ENCODE measurements at places on chromosomes 16 and 17.

DNA sequence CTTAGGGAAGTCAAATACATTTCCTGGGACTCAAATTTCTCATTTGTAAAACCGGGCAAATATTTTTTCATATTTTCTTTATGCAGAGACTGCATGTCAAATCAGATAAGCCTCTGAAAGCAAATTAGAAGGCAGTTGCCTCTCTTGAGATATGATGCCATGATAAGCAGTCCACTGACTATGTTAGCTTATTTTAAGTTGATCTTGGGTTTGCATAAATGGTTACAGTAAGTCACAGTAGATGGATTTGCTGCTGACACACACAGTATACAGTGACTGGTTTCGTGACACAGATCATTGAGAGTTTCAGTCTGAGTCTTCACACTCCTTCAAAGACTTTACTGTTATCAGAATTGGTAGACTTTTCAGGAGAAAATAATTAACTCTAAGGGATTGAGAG is 927.6 kb upstream of the CDH8 start:
- H3K36me3 ChIP-seq, result no peaks in the 10 kb centered on the region
- H3K4me1 ChIP-seq, result no peaks in the 10 kb centered on the region
- no peaks in the 10 kb centered on the region for H3K27me3 ChIP-seq
- H3K27ac ChIP-seq, result no peak overlapping the region
- DNase-seq, result no peak

GRCh38 chr17:47009759-47010594 is 30.9 kb upstream of the RPRML start:
- no peaks in the 10 kb centered on the region for H3K36me3 ChIP-seq
- H3K27ac ChIP-seq, result no peak overlapping the region
- H3K4me3 ChIP-seq, result no peak overlapping the region
- H3K27me3 ChIP-seq, result no peaks in the 10 kb centered on the region
- H3K4me1 ChIP-seq, result no peaks in the 10 kb centered on the region
- DNase-seq, result no peak

DNA sequence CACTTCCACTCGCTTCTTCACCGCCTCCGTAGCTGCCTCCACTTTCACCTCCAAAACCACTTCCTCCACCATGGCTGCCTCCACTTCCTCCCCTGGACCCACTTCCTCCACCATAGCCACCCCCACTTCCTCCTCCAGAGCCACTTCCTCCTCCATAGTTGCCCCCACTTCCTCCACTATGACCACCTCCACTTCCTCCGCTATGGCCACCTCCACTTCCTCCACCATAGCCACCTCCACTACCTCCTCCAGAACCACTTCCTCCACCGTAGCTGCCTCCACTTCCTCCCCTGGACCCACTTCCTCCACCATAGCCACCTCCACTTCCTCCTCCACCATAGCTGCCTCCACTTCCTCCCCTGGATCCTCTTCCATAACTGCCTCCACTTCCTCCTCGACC is 4.5 kb downstream of the KRT9 start:
- no peak overlapping the region for H3K4me3 ChIP-seq
- H3K27me3 ChIP-seq, result no peaks in the 10 kb centered on the region
- H3K27ac ChIP-seq, result no peak overlapping the region

DNA sequence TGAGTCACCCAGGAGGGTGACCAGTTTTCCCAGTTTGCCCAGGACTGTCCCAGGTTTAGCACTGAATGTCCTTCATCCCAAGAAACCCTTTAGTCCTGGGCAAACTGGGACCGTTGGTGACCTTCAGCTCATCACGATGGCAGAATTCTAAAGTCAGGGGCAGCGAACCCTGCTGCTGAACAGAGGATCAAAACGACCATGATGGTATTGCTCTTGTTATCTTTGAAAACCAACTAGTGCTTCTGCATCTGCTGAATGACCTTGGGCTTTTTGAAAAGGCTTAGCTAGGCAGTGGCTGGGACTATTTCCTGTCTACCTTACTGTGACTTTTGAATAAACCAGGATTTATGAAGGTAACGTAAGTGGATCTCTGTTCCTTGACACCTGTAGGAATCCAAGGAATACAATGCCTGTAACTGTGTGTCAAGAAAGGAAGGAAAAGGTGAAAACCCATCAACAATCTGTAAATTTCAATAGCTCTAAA is 281.9 kb downstream of the SOX9 start:
- H3K36me3 ChIP-seq, result no peaks in the 10 kb centered on the region
- H3K27me3 ChIP-seq, result no peaks in the 10 kb centered on the region
- DNase-seq, result no peak
- no peak overlapping the region for H3K27ac ChIP-seq

DNA sequence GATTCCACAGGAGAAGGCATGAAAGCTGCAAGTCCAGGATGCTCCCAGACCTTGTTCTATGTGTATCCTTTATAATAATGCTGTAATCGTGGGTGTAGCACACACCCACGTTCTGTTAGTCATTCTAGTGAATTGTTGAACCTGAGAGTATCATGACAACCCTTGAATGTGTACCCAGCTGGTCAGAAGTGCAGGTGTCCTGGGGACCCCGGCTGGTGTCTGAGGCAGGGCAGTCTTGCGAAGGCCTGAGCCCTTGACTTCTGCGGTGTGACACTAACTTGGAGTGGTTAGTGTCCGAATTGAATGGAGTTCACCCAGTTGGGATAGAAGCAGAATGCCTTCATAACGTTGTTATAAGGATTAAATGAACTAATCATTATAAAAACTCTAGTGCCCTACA is 218.0 kb upstream of the TNRC6C start:
- H3K27ac ChIP-seq, result no peak overlapping the region
- peaks cover 26% of the 10 kb centered on the region for H3K4me1 ChIP-seq
- H3K4me3 ChIP-seq, result no peak overlapping the region
- DNase-seq, result no peak
- no peaks in the 10 kb centered on the region for H3K36me3 ChIP-seq

GRCh38 chr17:81519284-81520020 is 6.9 kb upstream of the ACTG1 start:
- H3K27ac ChIP-seq, result peak overlapping the region; percentile 100
- peaks cover 64% of the 10 kb centered on the region for H3K4me1 ChIP-seq
- H3K27me3 ChIP-seq, result peaks cover 17% of the 10 kb centered on the region
- H3K36me3 ChIP-seq, result no peaks in the 10 kb centered on the region
- peak; percentile 94 for DNase-seq

DNA sequence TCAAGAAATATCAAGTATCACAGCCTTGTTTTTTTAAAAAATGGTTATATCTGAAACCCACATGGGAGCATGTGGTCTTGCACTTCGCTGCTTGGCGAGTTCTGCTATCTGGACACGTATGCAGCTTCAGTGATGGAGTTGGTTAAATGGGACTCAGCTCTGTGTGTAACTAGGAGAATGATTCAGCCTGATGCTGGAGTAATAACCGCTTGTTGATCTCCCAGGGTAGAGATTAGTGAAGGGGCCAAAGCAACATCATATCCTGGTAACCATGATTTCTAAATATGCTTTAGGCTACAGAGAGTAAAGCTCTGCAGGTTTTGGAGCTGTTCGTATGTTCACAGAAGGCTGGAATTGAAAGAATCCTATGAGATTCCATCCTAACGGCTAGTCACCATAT is 63.2 kb downstream of the IQCK start:
- DNase-seq, result no peak
- H3K4me3 ChIP-seq, result no peak overlapping the region
- H3K27me3 ChIP-seq, result no peaks in the 10 kb centered on the region
- H3K27ac ChIP-seq, result no peak overlapping the region
- H3K4me1 ChIP-seq, result peaks cover 13% of the 10 kb centered on the region

GRCh38 chr16:74743668-74744299 is 30.8 kb downstream of the FA2H start:
- peaks cover 45% of the 10 kb centered on the region for H3K4me1 ChIP-seq
- no peak overlapping the region for H3K4me3 ChIP-seq
- peak overlapping the region; percentile 91 for H3K27ac ChIP-seq
- DNase-seq, result peak; percentile 96
- H3K27me3 ChIP-seq, result no peaks in the 10 kb centered on the region
- no peaks in the 10 kb centered on the region for H3K36me3 ChIP-seq

DNA sequence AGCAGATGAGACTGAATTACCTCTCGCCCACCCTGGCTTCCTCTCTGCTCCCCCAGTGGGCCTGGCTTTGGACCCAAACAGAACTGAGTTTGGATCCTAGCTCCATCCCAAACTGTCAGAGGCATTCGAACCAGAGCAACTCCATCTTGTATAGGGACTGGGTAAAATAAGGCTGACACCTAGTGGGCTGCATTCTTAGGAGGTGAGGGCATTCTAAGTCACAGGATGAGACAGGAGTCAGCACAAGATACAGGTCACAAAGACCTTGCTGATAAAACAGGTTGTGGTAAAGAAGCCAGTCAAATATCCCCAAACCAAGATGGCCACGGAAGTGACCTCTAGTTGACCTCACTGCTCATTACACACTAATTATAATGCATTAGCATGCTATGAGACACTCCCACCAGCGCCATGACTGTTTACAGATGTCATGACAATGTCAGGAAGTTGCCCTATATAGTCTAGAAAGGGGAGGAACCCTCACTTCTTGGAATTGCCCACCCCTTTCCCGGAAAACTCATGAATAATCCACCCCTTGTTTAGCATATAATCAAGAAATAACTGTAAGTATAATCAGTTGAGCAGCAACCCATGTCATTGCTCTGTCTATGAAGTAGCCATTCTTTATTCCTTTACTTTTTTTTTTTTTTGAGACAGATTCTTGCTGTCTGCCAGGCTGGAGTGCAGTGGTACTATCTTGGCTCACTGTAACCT is 44.4 kb downstream of the LYRM1 start:
- no peaks in the 10 kb centered on the region for H3K27me3 ChIP-seq
- no peak overlapping the region for H3K4me3 ChIP-seq
- no peaks in the 10 kb centered on the region for H3K36me3 ChIP-seq
- H3K4me1 ChIP-seq, result no peaks in the 10 kb centered on the region

- H3K27me3 ChIP-seq, result no peaks in the 10 kb centered on the region
- no peaks in the 10 kb centered on the region for H3K36me3 ChIP-seq
- peaks cover 9% of the 10 kb centered on the region for H3K4me1 ChIP-seq
- peak overlapping the region; percentile 61 for H3K27ac ChIP-seq
- no peak for DNase-seq
Measured at GRCh38 chr17:39018267-39019134, 51.3 kb upstream of the FBXO47 start.

- no peak overlapping the region for H3K27ac ChIP-seq
- no peak for DNase-seq
- H3K4me1 ChIP-seq, result peaks cover 10% of the 10 kb centered on the region
- H3K36me3 ChIP-seq, result peaks cover 4% of the 10 kb centered on the region
Measured at GRCh38 chr17:64002658-64003525, 4.7 kb downstream of the PRR29 start.

DNA sequence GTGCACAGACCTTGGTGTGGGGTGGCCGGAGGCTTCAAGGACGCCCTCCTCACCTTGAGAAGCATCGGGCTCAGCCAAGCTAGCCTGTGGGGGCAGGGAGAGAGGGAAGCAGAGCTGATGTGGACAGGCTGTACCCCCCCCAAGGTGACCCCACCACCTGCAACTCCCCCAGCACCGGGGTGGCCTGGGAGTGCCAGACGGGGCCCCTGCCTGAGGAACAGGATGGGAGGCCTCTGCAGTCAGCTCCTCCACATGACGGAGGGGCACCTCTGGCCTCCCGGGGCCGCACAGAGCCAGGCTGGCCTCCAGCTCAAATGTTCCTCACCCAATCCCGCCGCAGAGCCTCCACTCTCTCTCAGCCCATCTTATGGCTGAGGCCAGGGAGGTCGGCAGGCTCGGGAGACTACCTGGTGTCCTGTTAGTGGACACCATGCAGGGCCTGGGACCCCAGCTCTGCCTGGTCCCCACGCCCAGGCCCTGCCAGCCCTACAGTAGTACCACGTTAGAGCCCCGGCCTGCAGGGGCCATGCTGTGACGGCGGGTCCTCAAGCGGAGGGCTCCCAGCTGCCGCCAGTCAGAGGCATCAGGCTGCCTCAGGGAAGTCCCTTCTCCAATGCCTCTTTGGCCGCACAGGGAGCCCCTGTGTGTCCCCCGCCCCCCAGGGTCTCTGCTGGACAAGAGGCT is 19.4 kb upstream of the SLC38A10 start:
- H3K4me1 ChIP-seq, result peaks cover 5% of the 10 kb centered on the region
- no peak overlapping the region for H3K4me3 ChIP-seq
- H3K36me3 ChIP-seq, result no peaks in the 10 kb centered on the region
- no peak for DNase-seq
- H3K27me3 ChIP-seq, result no peaks in the 10 kb centered on the region

- no peak overlapping the region for H3K4me3 ChIP-seq
- DNase-seq, result peak; percentile 75
- H3K36me3 ChIP-seq, result peaks cover 66% of the 10 kb centered on the region
- no peaks in the 10 kb centered on the region for H3K27me3 ChIP-seq
- H3K27ac ChIP-seq, result peak overlapping the region; percentile 71
Measured at GRCh38 chr17:75693500-75694481, 26.7 kb downstream of the SAP30BP start.

GRCh38 chr17:7750321-7750821 is 32.8 kb downstream of the DNAH2 start:
- peaks cover 3% of the 10 kb centered on the region for H3K4me1 ChIP-seq
- no peak for DNase-seq
- H3K36me3 ChIP-seq, result no peaks in the 10 kb centered on the region
- H3K27me3 ChIP-seq, result no peaks in the 10 kb centered on the region
- no peak overlapping the region for H3K27ac ChIP-seq

GRCh38 chr17:71978435-71978834 is 142.4 kb upstream of the SOX9 start:
- peaks cover 4% of the 10 kb centered on the region for H3K4me1 ChIP-seq
- DNase-seq, result no peak
- no peaks in the 10 kb centered on the region for H3K27me3 ChIP-seq
- no peaks in the 10 kb centered on the region for H3K36me3 ChIP-seq
- no peak overlapping the region for H3K27ac ChIP-seq
- no peak overlapping the region for H3K4me3 ChIP-seq

DNA sequence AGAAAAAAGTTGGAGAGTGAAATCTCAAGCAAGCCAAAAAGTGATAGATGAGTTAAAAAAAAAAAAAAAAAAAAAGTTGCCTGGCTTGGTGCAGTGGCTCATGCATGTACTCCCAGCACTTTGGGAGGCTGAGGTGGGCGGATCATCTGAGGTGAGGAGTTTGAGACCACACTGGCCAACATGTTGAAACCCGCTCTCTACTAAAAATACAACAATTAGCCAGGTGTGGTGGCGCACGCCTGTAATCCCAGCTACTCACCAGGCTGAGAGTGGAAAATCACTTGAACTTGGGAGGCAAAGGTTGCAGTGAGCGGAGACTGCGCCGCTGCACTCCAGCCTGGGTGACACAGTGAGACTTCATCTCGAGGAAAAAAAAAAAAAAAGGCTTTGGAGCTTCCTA is 668.8 kb downstream of the WWOX start:
- peaks cover 12% of the 10 kb centered on the region for H3K4me1 ChIP-seq
- H3K4me3 ChIP-seq, result no peak overlapping the region
- no peak overlapping the region for H3K27ac ChIP-seq
- no peaks in the 10 kb centered on the region for H3K27me3 ChIP-seq
- no peaks in the 10 kb centered on the region for H3K36me3 ChIP-seq
- no peak for DNase-seq

GRCh38 chr17:44111777-44112176 is 11.7 kb downstream of the HDAC5 start:
- no peak for DNase-seq
- H3K36me3 ChIP-seq, result peaks cover 34% of the 10 kb centered on the region
- H3K4me3 ChIP-seq, result peak overlapping the region; percentile 39
- no peaks in the 10 kb centered on the region for H3K27me3 ChIP-seq
- peak overlapping the region; percentile 84 for H3K27ac ChIP-seq

GRCh38 chr17:76631821-76632565 is 11.6 kb downstream of the ST6GALNAC1 start:
- H3K27me3 ChIP-seq, result peaks cover 12% of the 10 kb centered on the region
- peaks cover 17% of the 10 kb centered on the region for H3K4me1 ChIP-seq
- no peak overlapping the region for H3K27ac ChIP-seq
- peaks cover 4% of the 10 kb centered on the region for H3K36me3 ChIP-seq

Data from stomach (tissue), 19 donors.